Cardiac septum (tissue), 1 donor: ENCODE measurements at places on chromosomes 11 and 22. TPM values are rescaled to one million over a fixed set of nuclear protein-coding genes. Genes with fewer than 3 reads are reported as not detected.
A peak's percentile ranks its signal among the peaks of the same experiment; 100 is the strongest.

DNA sequence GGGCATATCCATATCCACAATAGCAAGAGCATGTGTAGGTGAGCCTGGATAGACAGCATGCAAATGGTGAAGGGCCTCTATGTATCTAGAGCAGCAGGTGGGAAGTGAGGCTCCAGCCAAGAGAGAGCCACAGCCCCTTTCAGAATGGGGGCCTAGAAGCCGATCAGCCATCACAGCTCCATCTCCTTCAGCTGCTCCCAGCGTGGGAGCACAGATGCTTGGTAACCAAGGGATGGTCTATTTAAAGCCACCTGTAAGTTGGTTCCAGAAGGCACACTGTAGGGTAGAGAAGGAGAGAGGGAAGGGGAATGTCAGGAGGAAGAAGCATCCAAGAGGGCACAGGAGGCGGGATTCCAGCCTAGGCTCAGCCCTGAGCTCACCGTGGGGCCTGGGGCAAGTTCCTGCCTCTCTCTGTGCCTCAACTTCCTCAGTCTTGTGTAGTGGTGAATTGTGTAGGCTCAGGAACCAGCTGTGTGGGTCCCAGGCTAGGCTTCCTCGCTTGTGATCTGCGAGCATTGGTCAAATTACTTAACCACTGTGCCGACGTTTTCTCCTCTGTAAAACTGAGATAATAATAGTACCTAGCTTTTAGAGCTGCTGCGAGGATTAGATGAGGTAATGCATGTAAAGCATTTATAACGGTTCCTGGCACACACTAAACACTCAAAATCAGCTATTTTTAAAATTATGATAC is 122.9 kb upstream of the NAV2 start:
- no peak for DNase-seq

DNA sequence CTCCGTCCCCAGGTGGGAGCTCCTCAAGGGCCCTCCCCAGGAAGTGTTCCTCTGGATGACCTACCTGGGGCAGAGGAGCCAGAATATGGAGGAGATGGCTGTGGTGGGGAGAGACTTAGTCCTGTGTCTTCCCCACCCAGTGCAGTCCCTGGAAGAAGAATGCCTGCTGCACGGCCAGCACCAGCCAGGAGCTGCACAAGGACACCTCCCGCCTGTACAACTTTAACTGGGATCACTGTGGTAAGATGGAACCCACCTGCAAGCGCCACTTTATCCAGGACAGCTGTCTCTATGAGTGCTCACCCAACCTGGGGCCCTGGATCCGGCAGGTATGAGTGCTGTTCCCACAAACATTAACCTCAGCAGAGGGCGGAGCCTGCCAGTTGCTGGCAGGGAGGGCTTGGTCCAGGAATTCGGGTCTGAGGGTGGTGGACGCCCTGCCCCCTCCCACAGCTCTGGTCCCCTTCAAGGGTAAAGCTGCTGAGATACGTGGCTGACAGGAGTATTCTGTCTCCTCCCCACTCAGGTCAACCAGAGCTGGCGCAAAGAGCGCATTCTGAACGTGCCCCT is 3.4 kb downstream of the FOLR3 start:
- no peak for DNase-seq

- DNase-seq, result peak; percentile 66
These were observed 15.6 kb downstream of the KCNC1 start for GRCh38 chr11:17750013-17750800.

DNA sequence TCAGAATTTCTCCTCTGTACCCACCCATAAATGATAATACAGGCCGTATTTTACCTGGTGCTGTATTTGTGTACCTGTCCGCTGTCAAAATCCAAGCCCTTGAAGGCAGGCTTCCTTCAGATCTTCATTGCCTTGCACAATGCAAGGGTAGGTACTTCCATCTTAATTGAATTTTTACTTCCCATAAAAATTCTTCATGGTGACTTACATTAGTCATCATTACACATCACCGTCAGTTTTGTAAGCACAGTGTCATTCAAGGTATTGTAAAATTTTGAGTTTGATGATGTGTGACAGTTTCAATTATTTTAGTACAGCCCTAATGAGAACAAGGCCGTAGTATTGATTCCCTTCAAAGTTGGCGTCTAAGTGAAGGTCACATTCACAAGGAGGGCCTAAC is 770 bp upstream of the TSG101 start:
- no peak for DNase-seq

DNA sequence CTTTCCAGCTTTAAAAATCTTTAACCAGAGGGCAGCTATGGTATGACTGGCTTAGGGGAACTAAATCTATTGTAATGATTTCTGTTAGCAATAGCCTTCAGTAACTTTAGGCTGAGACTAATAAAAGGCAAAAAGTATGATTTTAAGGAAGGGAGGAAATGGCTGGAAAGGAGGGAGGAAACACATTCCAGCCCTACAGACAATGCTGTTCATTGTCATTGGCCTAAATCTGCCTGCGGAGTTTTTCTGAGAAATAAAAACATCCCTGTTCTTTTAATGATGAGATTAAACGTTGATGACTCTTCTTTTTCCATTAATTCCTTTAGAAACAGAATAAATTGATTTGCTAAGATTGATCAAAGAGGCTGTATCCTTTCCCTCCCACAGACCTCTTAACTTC is 99.6 kb upstream of the GRAMD1B start:
- no peak for DNase-seq

DNA sequence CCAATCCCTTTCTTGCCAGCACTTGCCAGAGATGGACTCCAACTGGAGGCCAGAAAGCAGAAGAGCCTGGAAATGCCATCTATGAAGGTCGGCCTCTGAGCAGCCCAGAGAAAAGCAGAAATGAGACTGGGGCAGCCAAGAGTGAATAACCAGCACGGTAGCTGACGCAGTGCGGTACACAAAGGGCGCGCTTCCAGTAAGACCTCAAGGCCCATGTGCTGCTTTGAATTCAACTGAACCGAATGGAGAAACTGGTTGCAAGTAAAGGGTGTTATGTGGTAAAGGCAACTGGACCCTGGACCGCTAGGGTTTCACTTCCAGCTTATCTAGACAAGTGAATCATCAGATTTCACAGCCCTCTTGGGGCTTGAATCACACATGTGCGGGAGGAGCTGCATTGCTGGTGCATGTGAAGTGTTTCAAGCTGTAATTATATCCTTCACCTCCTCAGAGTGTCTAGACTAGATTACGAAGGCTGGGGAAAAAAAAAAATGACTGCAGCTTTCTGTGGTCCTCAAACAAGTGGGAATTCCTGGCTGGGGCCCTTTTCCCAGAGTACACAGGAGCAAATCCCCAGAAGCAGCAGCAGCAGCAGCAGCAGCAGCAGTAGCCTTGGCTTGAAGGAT is 128.9 kb downstream of the CCDC34 start:
- DNase-seq, result no peak

DEFB131B gene
- not detected for total RNA-seq

- no peak for DNase-seq
These were observed 97.4 kb upstream of the IGLL5 start for GRCh38 chr22:22789922-22790845.

DNA sequence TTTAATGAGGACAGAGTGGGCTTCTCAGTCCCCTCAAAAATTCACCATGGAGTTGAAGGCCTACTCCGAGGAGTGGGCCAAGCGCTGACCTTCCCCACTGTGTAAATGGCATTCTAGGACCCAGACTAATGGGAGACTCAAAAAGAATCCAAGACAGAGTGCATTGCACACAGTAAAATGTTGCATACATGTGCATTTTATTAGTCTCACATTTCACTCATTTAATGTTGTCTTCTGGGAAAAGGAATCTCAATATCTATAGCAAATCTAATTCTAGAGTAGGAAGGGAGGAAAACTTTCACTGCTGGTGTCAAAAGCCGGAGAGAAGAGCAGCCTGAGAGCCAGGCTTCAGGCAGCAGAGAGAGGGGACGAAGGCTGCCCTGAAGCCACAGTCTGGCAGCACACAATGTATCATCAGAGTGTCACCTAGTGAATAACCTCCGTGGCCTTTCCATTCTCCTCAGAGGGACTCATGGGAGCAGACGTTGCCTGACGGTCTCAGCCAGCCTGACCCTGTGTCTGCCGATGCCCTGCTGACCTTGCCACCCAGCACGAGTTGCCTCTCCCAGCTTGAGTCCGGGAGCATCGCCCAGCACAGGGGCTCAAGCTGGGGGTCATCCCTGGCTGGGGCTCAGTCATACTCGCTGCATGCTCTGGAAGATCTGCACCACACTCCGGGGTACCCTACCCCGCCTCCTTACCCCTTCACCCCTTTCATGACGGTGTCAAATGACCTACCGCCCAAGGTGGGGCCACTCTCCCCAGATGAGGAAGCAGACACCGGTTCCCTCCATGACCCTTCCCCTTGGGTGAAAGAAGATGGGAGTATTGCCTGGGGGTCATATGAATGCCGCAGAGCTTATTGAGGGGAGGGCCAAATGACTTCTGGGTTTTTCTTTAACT is 12.9 kb upstream of the POU2AF3 start:
- DNase-seq, result no peak

DNA sequence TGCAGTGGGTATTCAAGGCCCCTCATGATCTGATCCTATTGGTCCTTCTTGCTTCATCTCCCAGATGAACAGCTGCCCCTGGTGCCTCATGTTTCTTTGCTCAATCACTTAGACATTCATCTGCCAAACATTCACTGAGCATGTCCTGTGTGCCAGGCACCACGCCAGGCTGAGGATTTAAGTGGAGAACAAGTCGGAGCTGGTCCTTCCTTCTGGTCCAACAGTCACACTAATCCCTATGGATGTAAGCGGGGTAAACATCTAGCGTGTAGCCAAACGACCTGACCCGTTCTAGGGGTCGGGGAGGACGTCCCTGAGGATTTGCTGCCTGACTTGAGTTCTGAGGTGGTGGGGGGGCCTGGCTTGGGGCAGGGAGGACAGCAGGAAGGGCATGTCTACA is 21.9 kb downstream of the ZMAT5 start:
- no peak for DNase-seq

DNA sequence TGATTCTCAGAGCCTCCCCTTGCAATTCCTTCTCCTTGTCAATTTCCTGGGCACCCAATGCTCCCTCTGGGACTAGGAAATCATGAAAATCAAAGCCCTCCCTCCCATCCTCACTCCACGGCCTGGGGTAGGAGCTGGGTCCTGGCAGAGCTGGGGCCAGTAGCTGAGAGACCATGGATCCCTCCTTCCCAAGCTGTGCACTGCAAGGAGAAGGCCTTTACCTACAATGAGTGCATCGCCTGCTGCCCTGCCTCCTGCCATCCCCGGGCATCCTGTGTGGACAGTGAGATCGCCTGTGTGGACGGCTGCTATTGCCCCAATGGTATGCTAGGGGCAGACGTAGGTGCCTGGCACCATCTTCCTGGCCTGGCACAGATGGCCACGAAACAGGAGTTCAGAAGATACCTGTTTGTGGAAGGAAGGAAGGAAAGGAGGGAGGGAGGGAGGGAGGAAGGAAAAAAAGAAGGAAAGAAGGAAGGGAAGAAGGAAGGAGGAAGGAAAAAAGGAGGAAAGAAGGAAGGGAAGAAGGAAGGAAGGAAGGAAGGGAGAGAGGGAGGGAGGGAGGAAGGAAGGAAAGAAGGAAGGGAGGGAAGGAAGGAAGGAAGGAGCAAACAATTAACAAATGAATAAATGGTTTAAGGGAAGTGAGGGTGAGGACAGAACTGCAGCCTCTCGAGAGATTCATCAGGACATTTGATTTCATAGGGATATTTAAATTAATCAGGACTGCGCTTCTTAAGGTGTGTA is 12.5 kb downstream of the OTOG start:
- peak; percentile 74 for DNase-seq

C11orf86 gene
- total RNA-seq, result not detected

TMEM132A gene
- 4.9 TPM for total RNA-seq

TENM4 gene
- total RNA-seq, result 3.4 TPM
